ENCODE measurements at places on chromosomes 6 and 20.

- no peak for DNase-seq
These were observed 9.3 kb upstream of the MAK start for GRCh38 chr6:10847684-10848083.

DNA sequence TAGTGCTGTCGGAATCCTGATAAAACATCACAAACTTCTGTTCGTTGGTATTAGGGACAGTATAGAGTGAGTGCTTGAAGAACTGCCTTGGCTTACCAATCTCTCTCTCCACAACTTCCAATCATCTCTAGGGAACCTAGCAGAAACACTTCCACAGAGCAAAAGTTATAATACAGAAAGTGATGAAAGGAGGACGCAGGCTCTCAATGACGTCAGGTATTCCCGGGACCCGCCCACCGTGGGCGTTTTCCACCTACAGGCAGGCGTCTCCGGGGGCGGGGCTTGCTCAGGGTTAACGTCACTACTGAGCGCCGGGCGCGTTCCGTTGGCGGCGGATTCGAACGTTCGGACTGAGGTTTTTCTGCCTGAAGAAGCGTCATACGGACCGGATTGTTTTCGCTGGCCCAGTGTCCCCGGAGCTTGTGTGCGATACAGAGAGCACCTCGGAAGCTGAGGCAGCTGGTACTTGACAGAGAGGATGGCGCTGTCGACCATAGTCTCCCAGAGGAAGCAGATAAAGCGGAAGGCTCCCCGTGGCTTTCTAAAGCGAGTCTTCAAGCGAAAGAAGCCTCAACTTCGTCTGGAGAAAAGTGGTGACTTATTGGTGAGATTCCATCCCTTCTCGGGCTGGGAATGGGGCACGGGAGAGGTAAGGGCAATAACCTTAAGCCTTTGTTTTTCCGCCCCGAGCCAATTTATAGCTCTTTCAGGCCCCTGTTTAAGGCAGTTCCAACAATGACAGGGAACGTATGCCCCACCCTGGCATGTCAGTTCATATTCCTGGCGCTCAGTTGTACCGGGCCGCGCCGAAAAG, at the start of gene CENPW:
TSS of gene CENPW (plus strand) at position 320 of the 814 bp plus-strand sequence. CDS start at position 479, 159 bp downstream.
- peak; percentile 80 for DNase-seq

DNA sequence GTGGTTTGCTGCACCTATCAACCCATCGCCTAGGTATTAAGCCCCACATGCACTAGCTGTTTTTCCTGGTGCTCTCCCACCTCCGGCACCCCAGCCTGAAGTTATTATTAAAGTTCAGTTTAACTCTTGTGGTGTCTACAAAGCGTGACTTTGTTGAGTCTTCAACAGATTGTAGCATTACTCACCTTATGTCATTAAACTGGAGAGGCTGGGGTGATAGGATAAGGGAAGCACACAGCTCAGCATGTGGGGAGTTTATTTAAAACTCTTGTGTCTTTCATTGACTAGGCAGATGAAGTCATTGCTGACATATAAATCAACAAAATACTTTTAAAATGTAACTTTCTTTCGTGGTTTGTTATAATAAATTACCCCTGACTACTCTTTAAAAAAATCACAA, 84.7 kb upstream of the GCM1 start:
- DNase-seq, result no peak

DNA sequence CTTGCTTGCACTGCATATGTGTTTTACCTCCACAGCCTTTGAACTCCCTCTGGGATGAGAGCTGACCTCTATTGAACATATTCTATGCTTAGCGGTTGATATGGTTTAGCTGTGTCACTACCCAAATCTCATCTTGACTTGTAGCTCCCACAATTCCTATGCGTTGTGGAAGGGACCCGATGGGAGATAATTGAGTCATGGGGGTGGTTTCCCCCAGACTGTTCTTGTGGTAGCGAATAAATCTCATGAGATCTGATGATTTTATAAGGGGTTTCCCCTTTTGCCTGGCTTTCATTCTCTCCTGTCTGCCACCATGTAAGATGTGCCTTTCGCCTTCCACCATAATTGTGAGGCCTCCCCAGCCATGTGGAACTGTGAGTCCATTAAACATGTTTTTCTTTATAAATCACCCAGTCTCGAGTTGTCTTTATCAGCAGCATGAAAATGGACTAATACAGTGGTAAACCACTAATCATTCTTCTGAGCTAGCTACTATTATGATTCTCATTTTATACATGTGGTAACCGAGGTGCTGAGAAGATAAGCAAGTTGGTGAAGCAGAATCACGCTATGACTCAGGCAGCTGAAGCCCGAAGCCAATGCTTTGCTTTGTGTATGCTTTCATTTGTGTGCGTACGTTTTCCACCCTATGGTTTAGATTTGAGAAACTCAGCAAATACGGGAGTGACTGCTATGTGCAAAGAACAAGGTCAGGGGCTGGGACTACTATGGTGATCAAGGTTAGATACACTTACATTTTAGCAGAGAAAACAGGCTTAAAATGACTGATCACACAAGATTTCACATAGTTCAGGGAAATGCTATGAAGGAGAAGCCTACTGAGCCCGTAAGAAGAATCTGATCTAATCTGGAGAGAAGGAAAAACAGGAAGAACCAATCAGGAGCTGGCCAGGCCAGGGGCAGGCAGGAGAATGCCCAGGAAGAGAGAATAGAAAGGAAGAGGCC, 363.5 kb downstream of the ESR1 start:
- DNase-seq, result peak; percentile 25

DNA sequence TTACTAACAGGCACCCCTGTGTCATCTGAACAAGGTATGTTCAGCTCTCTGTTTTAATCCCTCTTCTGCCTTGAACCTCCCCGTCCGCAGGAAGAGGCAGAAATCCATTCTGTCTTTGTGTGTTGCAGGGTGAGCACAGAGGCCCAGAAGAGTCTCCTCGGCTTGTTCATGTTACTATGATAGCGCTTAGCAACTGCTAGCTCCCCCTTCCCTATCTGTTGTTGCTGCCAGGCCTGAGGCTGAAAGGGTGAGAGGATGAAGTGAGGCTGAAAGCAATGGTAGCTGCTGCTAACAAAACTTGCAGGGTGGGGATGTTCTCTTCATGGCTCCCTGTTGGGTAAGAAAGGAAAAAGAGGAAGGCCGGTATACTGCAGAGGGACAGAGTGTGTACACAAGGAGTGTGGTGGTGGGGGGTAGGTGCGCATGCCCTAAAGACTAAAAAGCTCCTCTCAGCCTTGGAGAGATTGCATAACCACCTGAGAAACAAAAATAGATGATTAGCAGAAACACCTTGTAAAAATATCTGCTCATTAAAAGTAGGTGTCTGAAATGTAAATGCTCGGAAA, 55.2 kb upstream of the CITED2 start:
- no peak for DNase-seq

DNA sequence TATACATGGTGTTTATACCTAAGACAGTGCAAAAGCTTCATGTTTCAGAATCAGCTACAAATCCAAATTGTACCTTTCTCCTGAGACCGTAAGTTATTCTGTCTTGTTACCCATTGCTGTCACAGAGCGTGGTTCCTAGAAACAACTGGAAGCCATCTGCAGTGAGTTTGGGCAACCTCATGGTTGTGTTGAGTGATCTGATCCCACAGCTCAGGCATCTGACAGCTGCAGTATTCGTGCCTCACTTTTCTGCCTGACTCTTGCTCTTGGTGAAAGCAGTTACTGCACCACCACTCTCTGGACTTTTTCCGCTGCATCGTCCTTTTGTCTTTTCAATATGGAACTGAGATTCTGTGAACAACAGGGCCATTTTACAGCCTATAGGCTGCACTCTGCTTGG, 752.6 kb downstream of the MAFB start:
- DNase-seq, result no peak

- no peak for DNase-seq
These were observed 217.3 kb upstream of the SULF2 start for GRCh38 chr20:48002517-48002970.

DNA sequence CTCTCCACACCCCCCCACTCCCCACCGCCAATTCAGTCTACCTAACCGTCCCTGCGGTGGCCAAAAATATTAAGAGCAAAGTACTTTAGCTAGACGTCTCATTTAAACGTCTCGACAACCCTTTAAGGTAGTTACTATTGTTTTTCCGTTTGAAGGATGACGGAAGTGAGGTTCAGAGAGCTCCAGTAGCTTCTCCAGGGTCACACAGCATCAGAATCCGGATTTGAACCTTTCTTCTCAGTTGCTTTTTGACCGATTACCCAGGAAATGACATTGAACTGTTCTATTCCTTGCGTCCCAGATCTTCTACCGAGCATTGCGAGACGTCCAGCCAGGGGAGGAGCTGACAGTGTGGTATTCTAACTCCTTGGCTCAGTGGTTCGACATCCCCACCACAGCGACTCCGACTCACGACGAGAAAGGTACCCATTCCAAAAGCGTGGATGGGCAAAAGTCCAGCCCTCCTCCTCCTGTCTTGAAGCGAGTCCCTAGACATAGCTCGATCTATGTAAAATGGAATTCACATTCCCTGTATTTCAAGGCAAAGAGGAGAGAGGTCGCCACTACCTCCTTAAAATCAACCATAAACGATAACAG, 2.4 kb downstream of the PRDM13 start:
- DNase-seq, result no peak

DNA sequence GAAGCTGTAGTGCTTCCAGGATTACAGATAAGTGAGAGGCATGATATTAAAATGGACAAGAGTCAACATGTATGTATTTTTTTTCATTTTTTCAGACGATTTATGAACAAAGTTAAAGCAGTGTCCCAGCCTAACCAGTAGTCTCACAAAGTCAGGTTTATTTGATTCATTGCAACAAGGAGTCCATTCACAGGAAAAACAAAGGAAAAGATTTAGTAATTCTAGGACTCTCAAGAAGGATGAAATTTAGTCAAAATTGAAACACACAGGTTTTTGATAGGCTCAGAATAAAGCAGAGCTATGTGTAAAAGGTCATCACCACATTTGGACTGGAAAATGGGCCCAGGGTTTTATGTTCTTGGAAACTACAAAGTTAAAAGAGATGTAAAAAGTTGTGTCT, 84.0 kb downstream of the ZNF133 start:
- DNase-seq, result no peak

All from T-cell (primary cell).